Activated T-helper 1 cell treated with Interleukin-2 at 50 U/mL for 16 hours (primary cell): ENCODE measurements at places on chromosomes 2 and 18.

DNA sequence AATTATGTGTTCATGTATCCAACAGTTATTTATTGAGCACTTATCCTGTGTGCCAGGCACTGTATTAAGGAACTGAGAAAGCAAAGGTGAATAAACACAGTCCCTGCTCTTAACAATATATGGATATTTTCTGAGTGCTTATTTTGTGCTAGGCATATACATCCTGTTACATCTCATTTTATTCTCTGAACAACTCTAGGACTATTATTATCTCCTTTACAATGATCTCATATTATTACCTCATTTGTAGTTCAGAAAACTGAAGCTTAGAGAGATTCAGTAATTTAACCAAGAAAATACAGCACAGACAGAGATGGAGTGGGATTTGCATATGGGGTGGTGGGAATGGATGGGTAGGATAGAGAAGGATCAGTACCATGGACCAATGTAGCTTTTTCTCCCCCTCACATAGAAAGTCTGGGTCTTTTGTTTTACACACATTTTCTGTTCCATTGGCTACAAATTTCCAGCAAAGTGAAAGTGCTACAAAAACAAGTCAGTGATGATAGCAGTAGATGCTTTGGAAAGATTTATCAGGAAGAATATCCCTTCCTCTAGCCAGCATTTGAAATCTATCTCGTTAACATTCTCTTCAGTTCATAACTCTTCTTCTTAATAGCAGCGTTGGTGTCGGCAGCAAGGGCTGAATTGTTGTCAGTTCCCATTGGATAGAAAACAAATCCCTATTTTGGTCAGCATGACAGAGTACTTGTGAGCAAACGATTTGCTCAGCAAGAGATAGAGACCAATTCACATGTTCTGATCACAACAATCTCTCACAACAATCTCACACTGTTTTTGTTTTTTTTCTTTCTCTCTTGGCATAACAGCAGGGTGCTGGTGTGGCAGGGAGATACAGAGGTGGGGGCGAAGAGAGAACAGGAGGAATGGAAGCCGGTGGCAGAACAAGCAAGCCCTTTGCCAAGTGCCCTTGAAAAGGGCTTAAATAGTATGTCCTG is 102.2 kb upstream of the KCTD1 start:
- no peak for DNase-seq

- no peak for DNase-seq
Observed at GRCh38 chr2:122384768-122385333, 629.4 kb downstream of the TSN start.

- no peak for DNase-seq
Observed at GRCh38 chr2:99444222-99444621, 45.6 kb downstream of the REV1 start.

- DNase-seq = no peak
Observed at GRCh38 chr2:65035351-65035943, 20.8 kb upstream of the CEP68 start.

- DNase-seq = no peak
Observed at GRCh38 chr2:15275346-15275745, 285.8 kb downstream of the NBAS start.
